AML-193 (cell line): ENCODE measurements at places on chromosomes 4 and X.

- DNase-seq = no peak
Observed at GRCh38 chrX:41273638-41274037, 60.3 kb upstream of the DDX3X start.

DNA sequence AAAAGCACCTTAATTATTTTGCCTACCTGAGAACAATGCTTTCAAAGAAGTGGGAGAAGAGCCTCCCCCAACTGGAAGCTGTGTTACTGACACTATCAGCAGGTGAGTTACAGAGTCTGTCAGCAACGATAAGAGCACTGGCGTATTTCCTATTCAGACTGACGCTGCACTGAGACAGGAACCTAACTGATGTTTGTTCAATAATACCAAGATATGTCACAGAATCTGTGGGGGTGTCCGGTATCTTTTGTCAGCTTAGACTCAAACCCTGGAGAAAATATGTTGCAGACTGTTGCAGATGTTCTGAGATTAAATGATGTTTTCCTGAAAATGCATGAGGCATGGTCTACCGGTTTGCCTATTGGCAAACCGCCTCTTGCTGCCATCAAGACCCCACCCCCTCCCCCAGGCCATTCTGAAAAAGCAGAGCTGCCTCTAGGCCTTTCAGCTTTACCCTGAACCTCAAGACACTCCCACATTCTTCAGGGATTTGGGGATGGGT lies 115.2 kb upstream of the KIT start:
- DNase-seq = no peak

DNA sequence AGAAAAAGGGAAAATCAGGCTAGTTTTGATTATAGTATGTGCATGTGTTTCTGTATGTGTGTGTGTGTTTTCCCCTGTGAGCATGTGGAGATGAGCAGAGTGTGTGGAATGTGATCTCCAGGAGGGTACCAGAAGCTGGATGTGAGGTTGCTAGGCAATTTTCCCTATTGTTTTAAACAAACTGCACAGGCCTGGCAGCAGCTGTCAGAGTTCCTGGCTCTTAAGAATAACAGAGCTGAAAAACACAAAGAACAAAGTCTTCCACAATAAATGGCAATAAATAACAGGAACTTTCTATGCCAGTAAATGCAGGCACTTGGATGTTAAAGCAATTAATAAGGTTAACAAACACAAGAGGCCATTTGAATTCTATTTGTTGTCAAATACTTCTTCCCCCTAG lies 344.6 kb upstream of the CTSO start:
- no peak for DNase-seq

DNA sequence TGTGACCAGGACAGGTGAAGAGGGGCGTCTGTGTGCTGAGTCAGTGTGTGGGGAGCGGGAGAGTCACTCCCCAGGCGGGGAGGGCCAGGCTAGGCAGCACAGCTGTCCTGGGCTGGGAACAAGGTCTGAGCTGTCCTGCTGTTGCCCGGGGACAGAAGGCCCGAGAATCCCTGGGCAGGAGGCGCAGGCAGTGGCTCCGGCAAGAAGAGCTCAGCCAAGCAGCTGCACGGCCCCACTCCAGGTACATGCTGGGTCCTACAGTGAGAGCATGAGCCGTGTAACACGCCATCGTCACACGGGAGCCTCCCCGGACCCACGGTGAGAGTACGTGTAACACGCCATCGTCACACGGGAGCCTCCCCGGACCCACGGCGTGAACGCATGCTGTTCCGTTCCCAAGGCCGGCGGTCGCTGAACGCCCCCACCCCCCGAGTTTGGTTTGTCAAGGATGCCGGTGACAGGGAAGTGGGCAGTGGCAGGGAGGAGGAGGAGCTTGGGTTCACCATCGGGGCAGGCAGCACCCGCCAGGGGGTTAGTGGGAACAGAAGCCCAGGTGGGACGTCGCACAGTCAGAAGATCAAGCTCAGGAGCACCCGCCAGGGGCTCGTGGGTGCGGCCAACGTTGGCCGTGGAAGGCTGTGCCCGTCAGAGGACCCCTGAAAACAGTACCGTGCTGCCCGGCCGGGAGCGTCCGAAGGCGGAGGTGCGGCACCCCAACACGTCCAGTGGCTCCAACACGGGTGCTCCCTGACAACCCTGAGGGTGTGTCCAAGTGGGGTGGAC lies 15.6 kb downstream of the PPP2R3B start:
- DNase-seq = no peak

DNA sequence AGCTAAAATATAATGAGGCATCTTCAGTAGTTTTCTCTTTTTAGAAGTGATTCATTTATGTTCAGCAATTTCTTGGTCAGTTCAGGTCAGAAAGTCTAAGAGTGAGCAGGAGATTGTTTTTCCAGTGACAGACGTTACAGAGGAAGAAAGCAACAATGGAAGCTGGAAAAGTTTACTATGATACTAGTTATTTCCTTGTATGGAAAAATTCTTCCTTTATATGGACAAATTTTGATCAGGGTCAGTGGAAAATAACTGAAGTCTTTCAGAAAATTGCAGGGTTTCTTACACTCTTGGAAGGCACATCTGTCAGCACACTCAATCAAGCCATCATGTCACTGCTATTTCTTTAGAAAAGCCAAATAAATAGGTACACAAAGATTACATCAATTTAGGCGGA lies 1120.7 kb downstream of the FAT4 start:
- no peak for DNase-seq

DNA sequence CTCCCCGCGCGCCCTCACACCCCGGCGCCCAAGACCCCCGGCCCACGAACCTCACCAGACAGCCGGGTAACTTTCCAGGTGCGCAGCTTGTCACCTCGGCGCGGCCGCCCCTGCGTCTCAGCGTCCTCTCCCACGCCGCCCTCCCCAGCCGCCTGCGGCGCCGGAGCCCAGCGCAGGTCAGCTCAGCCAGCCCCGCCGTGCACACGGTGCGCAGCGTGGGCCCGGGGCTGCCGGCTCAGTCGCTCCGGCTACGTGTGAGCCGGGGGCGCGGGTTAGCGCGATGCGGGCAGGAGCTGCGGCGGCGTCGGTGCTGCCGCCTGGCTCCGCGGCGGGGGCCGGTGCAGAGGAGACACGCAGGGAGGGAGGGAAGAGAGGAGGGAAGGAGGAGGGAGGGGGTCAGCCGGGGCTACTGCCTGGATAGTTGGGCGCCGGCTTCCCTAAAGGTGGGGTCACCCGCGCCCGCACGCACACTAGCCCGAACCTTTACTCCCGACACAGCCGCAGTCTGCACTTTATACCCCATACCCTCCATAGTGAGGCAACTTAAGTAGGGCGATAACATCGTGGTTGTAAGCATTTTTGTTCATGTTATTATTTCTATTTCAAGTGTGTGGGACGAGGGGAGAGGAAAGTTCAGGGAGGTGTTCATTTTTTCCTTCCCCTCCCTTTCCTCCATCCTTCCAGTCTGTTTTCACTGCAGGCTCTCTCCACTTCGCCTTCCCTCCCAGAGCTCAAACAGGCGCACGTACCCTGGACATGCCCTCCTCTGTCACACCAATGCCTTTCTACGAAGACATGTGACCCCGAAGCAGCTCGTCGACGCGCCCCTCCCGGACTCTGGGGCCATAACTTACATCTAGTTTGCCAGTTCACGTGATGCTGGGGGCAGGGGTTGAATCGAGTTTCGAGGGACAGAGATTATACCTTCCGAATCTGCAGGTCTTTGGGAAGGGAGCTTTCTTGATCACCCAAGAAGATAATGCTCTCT lies at the start of gene PRKG2:
Gene PRKG2, minus strand, starts transcription at position 342 of the 988 bp plus-strand sequence. CDS start 10,175 bp downstream, outside the sequence.
- no peak for DNase-seq

GRCh38 chrX:13188731-13189309 lies 131.0 kb downstream of the ATXN3L start:
- DNase-seq = no peak

- peak; percentile 69 for DNase-seq
Observed at GRCh38 chr4:20418861-20419451, 167.3 kb downstream of the SLIT2 start.

- DNase-seq = no peak
Observed at GRCh38 chr4:158826057-158826456, 57.2 kb downstream of the FNIP2 start.

GRCh38 chr4:124118061-124118460 lies 594.5 kb downstream of the ANKRD50 start:
- DNase-seq = no peak

GRCh38 chrX:133645256-133645655 lies 230.0 kb upstream of the GPC4 start:
- no peak for DNase-seq

DNA sequence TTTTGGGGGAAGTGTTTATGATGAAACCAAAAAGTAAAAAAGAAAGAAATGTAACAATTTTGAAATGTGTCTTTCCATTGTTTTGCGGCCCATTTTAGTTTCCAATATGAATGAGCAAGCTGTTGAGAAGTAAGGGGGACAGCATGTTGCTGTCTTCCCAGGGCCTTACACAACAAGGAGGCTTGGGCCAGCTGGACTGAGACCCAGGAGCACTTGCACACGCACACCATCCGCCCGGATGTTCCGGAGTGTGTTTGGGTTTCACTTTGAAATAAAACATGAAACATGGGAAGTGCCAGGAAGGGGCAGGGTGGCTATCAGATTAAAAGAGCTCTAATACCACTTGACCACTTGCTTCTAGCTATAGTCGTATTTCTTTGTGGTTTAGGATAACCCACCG lies 144.4 kb downstream of the NHS start:
- no peak for DNase-seq

DNA sequence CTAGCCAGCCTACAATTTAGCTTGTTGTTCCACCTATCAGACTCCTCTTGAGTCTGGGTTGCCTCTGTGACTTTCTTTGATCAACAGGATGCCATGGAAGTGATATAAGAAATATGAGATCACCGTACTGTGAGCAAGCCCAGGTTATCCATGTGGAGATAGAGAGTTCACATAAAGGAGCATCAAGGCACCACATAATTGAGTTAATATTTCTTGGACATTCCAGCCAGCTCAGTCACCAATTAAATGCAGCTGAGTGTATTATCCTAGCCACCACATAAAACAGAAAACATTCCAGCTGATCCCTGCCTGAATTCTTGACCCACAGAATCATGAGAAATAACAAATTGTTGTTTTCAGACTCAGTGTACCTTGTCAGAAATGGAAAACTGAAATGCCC lies 253.6 kb downstream of the PPP1R2C start:
- DNase-seq = no peak

DNA sequence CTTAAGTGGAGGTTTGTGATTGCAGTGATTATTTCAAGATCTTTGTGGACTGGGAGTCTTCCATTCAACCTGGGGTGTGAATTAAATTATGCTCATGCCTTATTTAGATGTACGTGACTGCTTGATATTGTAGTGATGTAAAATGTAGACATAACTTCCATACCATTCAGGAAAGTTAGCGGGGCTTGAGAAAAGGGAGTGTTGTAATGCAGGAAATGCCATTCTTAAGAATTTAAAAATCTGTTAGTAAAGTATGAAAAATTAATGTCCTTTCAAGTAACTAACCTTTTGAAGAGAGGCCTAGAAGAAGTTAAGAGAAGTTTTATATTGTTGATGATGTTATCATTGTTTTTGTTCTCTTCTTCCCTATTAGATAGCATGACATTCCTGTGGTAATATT lies 318.2 kb downstream of the CCSER1 start:
- no peak for DNase-seq
